Activated CD8-positive, alpha-beta memory T cell treated with anti-CD3 and anti-CD28 coated beads, Interleukin-2, amount 10 ng/mL, durations not matched to agents 7 days and 5 days (primary cell): ENCODE measurements at places on chromosomes 1 and 21.

- peak; percentile 81 for DNase-seq
Measured at GRCh38 chr1:15950763-15951295, 25.1 kb downstream of the ZBTB17 start.

DNA sequence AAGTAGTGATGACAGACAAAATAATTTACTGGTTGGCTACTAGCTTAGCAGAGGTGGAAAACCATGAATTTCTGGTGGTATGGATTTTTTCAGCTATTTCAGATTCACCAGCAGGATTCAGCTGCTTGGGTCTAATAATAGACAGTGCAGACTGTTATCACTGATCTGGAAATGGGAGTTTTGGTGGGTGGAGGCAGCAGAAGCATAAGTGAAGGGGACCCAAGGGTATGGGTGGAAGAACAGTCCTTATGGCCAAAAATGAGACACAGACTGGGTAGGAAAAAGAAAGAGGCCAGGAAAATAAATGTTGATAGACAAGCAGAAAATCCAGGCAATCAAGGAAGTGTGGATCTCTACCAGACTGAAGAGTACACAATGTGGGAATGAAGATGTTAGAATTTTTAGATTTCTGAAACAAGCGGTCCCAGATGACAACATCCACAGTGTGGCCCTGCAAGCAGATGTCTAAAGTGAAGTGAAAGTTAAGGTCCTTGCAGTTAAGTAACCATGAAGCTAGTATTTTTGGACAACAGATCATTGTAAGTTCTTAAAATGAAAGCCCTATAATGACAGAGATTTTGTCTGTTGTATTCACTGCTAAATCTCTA lies 24.7 kb downstream of the LYST start:
- no peak for DNase-seq

GRCh38 chr1:203672346-203672745 lies 45.7 kb downstream of the ATP2B4 start:
- no peak for DNase-seq

- no peak for DNase-seq
Measured at GRCh38 chr1:241808265-241808664, 39.7 kb upstream of the EXO1 start.

DNA sequence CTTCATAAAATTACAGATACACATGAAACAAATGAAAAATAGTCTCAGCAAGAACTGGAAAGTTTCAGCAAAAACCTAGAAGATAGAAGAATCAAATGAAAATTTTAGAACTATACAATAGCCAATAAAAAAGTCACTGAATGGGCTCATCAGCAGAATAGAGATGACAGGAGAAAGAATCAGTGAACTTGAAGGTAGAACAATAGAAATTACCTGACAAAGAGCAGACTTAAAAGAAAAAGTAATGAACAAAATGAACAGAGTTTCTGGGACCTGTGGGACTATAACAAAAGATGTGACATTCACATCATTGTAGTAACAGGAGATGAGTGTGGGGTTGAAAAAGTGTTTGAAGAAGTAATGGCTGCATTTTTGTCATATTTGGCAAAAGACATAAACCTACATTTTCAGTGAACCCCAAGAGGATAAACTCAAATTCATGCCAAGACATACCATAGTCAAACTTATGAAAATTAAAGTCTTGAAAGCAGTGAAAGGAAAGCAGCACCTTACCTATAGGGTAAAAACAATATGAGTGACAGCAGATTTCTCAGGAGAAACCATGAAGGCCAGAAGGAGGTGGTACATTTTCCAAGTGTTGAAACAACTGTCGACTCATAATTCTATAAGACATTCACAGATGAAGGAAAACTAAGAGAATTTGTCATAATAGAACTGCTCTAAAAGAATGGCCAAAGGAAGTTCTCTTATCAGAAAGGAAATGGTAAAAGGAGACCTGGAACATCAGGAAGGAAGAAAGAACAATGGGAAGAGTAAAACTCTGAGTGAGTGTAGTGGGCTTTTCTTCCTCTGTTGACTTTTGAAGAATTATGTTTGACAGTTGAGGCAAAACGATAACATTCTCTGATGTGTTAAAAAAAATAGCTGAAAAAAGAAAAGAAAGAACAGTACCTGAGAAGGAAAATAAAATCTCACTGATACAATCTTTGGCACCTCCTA lies 23.5 kb downstream of the NTPCR start:
- DNase-seq, result no peak

DNA sequence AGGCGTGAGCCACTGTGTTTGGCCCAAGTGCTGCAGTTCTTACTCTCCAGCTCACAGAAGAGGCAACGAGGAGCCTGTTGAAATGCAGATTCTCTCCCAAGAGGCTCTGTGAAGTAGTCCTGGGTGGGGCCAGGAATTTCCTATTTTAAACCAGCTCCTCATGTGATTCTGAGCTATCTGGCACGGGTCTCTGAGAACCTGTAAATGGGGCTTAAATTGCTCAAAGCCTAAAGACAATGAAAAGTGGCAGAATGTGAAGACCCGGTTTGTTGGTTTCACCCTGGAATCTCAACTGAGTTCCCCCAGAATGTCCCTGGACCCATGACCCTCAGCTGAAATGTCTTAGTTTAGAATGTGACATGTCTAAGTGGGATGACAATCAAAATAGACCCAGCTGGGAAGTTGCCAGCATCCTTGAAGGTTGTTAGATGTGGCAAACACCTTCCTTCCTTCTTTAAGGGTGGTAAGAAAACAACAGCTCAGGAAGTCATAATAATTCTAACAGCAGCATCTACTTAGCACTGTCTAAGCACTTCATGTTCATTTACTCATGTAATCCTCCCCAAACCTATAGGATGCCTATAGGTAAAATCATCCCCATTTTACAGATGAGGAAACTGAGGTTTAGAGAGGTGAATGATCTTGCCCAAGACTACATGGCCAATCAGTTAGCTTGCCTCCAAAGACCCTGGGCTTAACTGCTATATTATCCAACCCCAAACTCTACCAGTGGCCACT lies 20.9 kb upstream of the ATP5PO start:
- DNase-seq, result no peak

DNA sequence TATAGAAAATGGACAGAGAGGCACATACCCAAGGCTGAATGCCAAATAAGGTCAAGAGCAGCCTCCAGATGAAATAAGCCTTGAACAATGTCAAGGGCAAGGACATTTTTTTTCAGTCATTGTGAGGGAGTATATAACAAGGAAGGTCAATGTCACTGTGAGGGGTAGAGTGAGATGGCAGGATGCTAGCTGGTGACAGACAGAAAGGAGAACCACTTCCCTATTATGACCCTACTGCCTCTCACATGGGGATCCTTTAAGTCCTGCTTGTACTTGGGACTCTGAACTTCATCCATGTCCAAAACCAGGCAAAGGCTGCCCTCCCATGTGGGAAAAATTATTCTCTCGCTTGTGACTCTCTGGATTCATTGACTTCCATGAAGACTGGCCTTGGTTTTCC lies 119.5 kb upstream of the COA6 start:
- DNase-seq, result no peak

DNA sequence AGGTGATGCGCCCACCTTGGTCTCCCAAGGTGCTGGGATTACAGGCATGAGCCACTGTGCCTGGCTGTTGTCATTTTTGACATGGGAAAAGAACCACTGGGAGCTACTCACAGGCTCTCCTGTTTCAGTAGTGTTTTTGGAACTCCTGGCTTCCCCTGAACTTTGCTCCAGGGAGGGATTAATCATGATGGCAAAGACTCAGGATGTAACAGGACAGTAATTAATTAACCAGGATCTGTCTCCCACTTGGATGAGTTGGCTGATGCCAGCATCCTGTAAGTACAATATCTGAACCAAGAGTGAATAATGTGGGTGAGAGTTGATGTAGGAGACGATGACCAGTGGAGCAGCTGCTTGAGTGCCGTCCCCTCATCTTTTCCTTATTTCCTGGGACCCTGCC lies 4.9 kb downstream of the SFT2D2 start:
- no peak for DNase-seq

DNA sequence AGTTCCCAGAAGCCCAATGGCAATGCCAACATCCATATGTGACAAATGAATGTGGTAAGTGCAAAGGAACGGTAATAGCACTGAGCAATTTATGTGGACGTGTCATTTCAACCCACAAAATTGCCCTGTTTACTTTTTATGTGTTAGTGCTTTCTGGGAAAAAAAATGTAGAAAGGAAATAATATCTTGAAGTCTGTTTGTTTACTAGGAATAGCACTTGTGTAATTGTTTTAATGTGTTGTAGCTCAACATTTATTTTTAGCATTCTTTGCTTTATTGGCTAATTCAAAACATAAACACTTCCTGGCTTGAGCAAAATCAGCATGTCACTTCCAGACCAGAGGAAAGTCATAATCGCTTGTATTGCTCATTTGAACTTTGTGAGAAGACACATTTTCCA lies 224.8 kb upstream of the KCNK2 start:
- DNase-seq, result no peak

DNA sequence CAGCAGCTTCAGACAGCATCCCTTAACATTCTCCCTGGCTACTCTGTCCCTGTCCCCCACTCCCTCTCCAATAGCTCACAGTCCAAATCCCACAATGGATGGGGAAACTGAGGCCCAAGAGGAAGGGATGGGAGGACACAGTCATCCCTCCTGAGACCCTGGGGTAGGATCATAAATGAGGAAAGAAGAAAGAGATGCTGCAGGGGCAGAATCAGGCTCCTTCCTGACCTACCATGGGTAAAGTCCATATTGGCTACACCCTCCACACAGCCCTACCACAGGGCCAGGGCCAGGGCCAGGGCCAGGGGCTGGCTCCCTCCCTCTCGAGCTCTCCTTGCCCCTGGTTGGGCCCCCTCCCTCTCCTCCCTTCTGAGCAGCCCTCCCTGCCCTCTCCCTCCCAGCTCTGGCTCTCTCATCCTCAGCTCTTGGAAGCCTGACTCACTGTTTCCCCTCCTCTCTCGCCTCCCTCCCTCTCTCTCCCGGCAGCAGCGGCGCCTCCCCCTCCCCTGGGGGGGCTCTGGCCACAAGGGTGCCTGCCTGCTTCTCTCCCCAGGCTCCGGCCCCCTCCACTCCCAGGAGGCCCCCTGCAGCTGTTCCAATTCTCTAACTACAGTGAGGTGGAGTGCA lies 4.9 kb downstream of the AHDC1 start:
- no peak for DNase-seq

DNA sequence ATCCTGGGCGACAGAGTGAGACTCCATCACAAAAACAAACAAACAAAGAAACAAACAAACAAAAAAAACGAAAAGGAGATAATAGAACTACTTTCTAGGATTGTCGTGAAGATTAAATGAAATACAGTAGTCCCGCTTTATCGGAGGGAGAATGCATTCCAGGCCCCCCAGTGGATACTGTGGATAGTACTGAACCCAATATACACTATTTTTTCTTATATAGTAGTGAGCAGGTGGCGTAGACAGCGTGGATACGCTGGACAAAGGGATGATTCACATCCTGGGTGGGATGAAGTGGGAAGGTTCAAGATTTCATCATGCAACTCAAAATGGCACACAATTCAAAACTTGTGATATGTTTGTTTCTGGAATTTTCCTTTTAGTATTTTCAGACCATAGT lies 8.0 kb downstream of the SLC35F3 start:
- DNase-seq, result no peak

DNA sequence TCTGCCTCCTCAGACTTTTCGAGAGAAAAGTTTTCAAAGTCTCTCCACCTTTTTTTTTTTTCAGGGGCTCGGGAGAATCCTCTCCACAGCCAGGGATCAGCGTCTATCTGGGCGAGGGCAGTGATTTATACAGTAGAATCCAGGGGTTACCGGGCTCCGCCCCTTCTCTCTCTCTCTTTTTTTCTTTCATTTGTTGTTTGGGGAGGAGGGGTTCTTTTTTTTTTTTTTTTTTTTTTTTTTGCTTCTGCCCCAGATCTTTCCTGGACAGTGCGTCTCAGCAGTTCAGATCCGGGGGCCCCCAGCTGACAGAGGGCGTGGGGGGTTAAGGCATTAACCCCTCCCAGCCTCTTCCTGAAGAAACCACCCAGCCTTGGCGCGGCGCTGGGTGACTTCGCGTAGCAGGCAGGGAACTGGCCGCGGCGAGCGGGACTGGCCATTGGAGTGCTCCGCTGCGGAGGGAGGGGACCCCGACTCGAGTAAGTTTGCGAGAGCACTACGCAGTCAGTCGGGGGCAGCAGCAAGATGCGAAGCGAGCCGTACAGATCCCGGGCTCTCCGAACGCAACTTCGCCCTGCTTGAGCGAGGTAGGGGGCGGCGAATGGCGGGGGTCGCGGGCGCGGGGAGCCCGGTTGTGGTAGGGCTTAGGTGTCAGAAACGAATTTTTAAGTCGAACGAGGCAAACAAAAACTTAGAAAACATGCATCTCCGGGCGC lies at the start of gene S1PR1:
Gene S1PR1 (plus strand): TSS at position 504 of the 713 bp plus-strand sequence. CDS start 1,966 bp downstream, outside the sequence.
- peak; percentile 84 for DNase-seq

GRCh38 chr1:20763417-20763816 lies 23.7 kb downstream of the HP1BP3 start:
- no peak for DNase-seq

- no peak for DNase-seq
Measured at GRCh38 chr1:84539972-84540371, 33.6 kb upstream of the GNG5 start.

DNA sequence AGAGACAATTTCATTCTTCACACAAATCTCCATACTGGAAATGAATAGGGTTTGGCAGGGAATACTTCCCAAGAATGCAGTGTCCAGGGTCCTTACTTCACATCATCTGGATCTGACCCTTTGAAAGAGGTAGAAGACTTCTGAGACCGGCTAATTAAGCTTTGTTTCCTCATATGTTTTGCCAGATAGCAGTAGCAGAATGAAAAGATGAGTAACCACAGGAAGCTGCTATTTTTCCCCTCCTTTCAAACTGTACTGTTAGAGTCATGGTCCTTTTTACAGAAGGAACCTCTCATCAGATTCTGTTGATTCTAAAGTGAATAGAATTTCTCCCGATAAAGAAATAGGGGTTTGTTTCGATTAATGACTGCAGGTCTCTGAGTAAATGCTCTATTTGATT lies 1.4 kb upstream of the OLFML3 start:
- DNase-seq, result no peak
